ENCODE measurements at places on chromosomes 4 and X.

DNA sequence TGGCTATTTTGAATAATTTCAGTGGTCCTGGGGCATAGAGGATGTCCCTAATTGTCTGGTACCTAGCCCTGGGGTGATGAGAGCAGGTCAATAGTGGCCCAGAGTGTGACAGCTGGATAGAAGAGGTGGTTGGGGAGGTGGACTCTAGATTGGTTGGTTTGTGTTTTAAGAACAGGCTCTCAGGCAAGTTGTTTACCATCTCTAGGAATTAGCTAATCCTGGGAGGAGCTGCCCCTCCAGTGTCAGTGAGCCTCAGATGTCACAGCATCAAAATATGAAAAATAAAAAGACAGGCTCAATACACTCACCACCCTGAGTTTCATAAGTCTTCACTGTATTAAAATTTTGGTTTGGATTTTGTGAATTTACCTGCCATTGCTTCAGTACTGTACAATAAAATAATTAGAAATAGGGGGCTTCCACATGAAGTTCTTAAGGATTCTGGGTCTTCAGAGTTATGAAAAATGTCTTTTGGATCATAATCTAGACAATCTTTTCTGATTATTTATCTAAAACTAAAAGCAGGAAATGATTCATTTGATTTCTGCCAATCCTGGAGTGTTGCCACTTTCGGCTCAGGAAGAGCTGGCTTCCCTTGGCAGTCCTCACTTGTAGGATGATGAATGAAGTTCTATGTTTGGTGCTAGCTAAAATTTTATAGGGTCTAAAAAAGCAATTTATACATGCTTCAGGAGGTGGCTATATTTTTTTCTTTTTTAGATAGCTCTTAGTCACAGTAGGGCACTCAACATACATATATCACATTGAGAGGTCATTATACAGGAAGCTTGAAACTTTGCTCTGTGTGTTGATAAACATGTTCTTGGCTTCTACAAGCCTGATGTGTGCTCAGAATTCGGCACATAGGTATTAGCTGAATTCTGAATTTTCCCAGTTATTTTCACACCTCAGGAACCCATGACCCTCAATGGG is 395.1 kb downstream of the RAB28 start:
- no peak for DNase-seq

DNA sequence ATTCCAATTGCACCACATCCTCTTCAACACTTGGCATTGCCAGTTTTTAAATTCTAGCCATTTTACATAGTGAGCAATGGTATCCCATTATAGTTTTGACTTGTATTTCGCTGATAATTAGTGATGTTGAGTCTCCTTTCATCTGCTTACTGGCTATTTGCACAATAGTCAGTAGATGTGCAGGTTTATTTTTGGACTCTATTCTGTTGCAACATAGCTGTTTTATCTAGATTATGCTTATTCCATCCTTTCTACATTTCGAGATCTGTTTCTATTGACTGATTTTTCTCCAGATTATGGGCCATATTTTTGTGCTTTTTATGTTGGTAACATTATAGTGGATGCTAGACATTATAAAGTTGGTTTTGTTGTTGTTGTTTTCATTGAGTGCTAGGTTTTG is 106.1 kb downstream of the WWC2 start:
- no peak for DNase-seq

GRCh38 chrX:122363112-122363795 is 820.8 kb upstream of the GRIA3 start:
- no peak for DNase-seq

DNA sequence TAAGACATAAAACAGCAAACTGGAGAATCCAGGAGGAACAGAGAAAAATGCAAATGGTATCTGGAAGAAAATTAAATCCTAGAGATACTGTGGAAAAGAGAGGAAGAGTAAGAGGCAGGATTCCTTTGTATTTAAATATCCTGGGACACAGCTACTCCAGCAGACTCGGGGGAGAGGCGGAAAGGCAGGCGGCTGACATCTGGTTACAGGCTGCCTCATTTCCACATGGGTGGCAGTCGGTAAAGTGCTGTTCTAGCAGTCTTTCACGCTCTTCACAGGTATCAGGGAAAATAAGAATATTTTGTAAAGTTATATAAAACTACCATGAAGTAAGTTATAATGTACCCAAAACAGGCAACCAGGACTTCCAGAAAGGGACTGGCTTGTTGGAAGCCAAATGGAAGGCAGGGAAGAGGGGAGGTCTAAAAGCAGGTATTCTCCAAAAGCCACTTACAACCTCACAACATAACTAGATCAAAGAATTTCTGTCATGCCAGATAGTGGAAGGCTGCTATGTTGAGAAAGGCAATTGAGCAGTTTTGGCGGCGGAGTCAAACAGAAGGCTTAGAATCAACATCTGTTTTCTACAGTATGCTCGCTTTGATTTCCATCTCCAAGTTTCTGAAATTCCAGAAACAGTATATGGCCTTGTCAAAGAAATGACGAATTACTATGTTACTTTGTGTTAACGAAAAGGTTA is 1.3 kb upstream of the TIGD2 start:
- DNase-seq: no peak

DNA sequence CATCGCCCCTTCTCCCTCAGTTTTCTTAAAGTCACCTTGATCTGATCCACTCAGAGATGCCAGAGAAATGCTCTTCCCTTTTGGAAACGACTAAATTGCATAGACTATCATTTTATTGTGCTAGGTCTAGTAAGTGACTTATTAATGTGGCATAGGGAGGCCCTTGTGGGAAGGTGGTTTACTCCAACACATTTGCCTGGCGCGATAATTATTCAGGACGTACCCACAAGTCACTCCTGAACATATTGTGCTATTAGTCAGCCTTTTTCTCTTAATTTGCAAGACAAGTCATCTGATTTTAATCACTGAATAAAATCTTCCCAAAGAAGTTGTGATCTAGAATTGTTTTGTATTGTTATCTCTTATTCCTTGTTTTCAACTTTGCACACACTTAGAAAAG is 7.6 kb downstream of the ENPEP start:
- DNase-seq: no peak

DNA sequence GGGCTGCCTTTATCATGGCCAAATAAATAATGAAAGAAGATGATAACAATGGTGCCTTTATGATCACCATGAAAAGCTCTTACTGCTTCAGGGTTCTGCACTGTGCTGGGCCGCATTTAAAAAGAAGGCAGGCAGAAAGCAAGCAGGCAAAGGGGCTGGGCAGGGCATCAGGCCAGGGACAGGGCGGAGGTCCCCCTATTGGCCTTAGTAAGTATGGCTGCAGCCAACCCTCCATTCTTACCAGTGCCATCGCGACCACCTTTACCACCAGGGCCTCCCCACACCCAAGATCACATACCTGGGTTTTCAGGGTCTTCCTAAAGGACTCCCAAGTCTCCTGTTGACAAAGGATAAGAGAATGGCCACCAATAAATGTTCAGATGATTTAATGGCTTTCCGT is 38.9 kb downstream of the CNGA2 start:
- DNase-seq: no peak

DNA sequence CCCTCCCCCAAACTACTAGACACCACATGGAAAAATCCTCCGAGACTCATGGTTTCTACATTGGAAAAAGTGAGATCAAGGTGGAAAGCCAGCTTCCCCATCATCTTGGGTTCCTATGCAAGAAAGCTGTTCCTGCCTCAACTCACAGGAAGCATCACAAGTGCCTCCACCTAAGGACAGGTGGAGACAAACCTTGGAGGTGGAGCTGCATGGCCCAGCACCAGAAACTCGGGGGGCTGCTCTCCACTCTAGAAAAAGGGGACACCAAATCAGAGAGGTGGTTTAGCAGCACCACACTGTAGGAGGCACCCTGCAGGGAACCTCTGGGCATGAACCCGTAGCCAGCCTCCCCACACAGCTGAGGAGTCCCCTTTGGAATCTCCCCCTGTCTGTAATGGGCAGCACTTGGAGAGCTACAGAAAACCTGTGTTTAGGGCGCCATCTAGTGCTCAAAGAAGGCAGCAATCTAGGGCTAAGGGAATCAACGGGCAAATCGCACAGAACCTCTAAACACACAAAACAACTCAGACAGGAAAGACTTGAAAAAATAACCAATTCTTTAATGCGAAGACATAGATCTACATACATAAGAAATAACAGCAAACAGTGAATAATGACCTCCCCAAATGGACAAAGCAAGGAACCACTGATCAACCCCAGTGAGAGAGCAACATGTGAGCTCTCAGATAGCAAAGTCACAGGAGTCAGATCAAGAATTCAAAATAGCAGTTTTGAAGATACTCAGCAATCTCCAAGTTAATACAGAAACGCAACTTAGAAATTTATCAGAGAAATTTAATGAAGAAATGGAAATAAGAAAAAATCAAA is 37.0 kb upstream of the ZBTB33 start:
- DNase-seq: no peak

DNA sequence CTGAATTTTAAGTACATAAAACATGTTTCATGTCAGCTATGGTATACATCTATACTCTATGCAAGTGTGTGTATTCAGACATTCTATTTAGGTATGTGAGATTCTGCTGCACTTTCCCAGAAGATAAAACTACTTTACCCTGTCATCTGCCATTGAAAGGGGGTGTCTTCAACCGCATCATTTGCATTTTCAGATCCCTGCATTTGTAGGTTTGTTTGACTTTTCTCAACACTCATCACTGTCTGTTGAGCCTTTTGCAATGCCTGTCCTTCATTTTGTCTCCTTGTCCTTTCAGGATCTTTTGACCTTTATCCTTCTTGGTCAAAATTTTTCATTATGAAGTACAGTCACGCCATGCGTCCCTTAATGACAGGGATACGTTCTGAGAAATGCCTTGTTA is 103.5 kb downstream of the TMA16 start:
- no peak for DNase-seq

DNA sequence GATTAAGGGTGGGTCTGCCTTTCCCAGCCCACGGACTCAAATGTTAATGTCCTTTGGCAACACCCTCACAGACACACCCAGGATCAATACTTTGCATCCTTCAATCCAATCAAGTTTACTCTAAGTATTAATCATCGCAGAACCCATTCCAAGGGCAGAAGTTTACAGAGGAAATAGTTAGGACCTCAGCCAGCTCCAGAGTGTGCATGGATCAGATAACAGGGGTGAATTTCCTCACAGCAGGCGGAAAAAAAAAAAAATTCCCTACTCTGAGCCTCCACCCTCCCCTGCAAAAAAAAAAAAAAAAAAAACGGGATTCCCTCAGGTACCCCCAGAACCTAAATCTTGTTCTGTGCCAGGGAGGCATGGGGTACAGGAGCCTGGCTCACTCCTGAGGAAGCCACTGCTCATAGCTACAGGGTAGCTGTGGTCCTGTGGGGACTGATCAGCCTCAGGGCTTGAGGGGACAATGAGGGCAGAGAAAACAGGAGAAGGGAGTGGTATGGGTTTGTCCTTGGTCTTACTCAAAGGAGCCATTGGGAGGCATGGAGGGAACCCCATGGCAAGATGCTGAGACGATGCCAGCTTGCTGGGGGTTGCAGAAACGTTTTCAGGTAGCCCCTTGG is 113.0 kb downstream of the DHRSX start:
- no peak for DNase-seq

- no peak for DNase-seq
Measured at GRCh38 chrX:153984351-153985178, 12.0 kb downstream of the TMEM187 start.

DNA sequence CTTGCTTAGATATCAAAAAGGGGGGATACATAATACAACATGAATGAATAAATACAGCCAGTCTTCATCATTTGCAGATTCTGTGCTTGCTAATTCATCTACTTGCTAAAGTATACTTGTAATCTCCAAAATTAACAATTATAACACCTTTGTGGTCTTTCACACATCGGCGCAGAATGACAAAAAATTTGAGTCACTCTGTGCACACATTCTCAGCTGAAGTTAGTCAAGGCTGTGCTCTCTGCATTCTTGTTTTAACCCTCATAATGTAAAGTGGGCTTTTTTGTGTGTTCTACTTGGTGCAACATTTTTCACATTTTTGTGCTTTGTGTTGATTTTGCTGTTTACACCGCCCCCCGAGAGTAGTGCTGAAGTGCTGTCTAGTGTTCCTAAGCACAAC is 65.8 kb upstream of the GPRIN3 start:
- no peak for DNase-seq

DNA sequence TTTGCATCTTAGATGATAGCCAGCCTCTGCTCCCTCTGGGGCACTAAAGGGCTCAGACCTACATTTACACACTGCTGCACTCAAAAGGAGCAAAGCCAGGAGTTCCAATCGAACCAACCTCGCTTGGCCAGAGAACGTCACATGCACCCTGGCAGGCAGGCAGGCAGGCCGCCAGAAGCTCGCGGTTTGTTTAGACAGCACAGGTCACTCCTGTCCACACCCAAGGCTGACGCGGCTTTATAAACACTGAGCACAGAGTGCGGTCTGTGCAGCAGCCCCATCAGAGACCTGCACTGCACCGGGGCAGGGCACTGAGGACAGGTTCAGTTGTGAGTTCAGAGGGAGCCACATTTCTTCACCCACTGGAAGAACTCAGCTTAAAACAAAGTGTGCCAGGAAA is 143.9 kb downstream of the BCOR start:
- DNase-seq: peak; percentile 82

GRCh38 chr4:154160519-154161301 is 330.9 kb downstream of the DCHS2 start:
- DNase-seq: no peak

DNA sequence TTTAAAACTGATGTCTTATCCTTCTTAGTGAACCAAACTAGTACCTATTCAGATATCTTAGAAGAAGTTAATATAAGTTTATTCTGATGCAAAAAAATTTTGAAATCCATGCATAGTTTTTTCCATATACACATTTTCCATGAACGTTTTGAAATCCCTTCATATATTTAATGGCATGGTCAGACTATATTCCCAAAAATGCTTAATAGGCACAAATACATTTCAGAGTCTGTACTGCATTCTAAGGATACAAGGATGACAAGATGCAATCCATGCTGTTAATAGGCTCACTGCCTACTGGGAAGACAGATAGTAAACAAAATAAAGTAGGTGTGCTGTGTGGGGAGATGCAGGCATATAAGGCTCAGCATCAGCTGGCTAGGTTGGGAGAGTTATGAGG is 33.2 kb downstream of the PROM1 start:
- DNase-seq: no peak

GRCh38 chr4:147723326-147723725 is 8.6 kb upstream of the ARHGAP10 start:
- DNase-seq: no peak

DNA sequence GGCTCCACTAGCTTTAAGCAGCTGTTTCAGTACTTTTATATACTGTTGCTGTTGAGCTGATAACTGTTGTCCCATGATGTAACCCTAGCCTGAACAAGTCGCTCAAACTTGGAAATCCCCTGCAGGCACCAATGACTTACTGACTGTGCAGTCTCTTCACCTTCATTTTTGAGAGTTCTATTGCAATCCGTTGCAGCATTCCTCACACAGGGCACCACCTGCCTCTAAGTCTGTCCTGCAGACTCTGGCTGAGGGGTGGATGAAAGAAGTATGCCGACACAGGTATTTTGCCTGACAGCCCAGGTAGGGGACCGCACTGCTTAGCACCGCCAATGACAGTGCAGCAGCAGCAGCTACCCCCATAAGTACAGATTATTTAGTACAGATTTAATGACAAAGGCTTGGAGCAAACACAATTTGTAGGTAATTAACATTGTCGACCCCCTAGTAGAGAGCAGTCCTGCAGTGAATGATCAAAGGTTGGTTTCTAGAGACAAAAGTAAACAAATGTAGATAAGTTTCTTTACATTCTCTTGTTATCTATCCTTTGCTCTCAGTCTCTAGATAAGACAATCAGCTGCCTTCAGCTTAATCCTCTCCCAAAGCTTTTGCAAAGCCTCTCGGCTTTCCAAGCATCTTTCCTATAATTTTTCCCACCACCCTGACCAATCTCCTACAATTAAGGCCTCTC is 205.0 kb downstream of the PABPC4L start:
- no peak for DNase-seq

GRCh38 chr4:147096667-147097604 is 151.3 kb upstream of the TTC29 start:
- DNase-seq: no peak

GRCh38 chr4:41935652-41936021 is 408 bp downstream of the TMEM33 start:
- DNase-seq: no peak
